Retinal pigment epithelial cell (primary cell): ENCODE measurements at places on chromosomes 5 and 9.

DNA sequence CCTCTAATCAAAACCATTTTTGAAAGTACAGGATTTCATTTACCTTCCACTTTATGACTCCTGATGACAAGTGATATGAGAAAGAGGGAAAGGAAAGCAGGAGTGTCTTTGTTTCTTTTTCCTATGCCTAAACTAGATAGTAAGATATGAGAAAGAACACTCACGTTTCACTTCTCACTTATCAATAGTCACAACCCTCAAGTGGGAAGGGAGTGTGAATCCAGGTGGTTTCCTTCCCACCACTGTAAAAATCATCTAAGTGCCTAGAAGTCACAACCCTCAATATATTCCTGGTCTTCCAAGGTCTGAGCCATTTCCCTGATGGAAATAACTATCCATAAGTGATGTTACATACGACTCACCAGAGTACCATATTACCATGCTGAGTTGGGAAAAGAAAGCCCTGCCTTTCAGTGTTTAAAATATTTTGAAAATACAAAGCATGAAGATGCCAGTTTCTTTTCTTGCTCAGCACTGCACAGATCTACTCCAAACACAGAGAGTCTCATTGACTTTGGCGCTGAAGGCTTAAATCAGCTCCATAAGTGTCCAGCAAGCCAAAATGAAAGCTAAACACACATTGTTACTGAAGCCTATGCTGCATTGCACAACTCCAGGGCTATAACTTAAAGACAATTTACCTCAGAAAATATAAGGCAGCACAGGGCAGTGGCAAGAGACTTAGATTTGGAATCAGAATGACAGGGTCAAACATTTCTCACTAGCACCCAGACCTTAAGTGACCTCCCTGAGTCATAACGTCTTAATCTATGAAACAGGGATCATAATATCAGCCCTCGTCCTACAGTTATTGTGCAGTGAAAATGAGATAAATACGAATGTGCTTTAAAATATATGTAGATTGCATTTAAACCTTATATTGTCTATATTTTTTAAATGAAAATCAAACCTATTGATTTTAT, 301.2 kb downstream of the KIAA0825 start:
- no peak for DNase-seq

DNA sequence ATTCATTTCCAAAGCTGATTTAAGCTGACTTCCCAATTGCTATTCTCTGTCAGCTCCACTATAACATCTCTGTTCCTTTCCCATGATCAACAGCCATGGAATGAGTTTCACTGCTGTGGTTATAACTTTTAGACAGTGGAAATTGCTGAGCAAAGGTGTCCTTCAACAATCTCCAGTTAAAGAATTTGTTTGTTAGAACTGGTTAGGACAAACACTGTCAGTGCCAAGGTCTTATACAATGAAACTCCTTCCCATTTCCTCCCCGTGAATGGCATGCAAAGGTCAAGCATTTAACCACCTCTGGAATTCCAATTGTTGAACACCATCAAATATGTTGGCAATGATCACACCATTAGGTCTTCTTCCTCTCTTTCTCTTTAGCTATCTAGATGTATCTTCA, 45.7 kb upstream of the GHR start:
- no peak for DNase-seq

DNA sequence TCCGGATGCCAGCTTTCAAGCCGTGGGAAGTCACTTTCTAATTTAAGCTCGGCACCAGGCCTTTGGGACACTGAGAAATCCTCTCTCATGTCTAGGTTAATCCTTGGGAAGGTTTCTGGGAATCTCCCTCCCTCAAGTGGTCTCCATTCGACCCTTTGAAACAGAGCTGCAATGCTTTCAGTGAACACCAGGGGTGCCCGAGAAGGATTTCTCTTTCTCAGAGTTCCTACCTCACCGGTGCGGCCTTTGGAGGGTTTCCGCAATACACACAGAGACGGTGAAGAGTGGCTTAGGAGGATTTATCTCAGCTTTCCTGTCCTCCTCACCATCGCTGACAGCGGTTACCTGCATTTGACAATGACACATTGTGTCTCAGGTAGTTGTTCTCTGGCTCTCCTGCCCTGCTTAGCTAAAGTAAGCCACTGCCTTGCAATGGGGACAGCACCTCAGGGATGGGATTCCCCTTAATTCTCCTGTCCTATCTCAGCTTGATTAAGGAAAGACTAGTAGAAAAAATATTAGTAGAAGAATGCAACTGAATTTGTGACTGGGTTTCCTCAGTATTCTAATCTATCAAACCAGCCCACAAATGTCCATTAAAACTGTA, 180.6 kb downstream of the GABRG2 start:
- DNase-seq = no peak

DNA sequence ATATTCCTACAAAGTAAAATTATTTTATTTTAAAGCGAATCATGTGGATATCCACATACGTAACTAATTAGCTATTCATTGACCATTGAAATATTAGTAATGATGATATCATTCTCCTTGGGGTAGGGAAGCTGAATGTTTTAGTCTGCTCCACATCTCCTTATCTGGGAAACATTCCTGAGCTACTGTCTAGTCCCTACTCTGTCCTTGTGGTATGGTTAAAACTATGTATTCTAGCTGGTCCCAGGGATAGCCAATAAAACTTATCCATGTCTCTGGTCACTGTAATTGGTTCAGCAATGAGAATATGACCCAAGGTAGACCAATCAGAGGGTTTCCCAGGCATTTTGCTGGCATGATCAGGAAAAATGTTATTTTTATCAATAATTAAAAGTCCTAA, 76.0 kb upstream of the DAP start:
- no peak for DNase-seq

DNA sequence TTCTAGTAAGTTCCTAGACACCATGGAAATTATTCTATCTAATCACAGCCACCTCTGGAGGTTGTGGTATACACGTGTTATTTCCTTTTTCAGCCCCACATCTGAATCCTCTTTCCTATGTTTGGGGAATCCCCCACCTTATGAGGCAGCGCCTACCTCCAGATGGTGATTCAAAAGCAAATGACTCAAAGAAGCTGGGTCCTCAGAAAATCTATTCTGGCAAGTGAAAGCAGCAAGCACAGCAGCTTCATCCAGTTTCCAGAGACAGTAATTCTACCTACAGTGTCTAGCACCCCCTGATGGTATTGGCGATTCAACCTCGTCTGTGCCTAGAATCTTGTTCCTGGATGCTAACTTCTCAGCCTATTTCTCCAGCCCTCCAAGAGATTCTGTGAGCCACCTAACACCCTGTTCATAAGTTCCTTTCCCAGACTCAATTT, 43.0 kb downstream of the STRBP start:
- DNase-seq = no peak

DNA sequence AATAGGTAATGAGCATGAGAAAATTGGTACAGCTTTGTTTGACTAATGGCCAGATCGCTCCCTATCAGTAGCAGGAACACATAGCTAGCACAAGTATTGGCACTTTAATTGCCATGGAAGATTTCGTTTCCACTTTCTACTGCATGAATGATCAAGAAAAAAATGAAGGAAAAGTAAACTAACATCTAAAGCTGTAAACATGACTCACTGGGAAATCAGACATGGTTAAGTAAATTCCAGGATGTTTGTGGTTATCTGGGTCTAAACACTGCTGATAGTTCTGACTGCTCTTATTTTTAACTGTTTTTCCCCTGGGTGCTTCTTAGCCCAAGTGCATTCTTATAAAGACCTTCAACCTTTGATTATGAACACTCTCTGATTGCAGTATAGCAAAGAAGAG, 388.9 kb downstream of the NR2F1-AS1 start:
- peak; percentile 96 for DNase-seq

GRCh38 chr5:15757619-15758018, 257.6 kb downstream of the FBXL7 start:
- DNase-seq = no peak

DNA sequence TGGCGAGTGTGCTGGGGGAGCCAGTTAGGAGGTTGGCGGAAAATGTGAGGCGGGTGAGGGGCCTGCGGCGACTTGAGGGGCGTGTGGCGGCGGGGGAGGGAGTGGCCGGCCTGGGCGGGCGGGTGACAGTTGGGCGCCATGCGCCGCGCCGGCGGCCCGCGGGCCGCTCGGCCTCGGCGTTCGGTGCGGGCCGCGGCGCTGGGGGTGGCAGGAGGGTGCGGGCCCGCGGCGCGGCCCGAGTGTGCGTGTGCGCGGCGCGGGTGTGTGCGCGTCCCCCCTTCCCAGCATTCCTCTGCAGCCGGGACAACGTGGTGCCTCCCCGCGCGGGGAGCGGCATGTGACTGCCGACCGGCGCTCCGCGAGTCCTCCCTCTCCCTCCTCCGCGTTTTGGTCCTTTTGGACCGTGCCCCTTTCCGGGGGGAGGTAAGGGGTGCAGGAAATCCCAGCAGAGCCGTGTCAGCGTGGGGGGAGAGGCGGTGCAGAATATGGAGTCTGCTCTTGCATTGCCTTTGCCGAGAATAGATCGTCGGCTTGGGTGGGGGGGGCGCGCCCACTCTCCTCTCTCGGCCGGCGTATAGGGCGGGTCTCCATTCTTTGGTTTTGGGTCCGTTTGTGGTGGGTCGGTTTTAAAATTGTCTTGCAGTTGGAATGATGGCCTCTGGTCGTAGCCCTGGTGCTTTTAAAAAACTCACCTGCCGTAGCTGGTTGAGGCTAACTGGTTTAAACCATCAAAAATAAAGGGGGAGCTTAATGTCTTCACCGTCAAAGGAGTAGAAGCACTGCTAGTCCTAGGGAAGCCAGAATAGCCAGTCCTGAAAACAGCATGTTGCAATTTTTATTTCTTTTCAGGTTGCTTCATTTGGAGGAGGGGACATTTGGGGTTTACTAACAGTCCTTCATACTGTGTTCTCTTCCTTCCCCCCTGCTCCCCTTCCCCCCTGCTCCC, 2.0 kb downstream of the LARP1 start:
- DNase-seq = no peak

GRCh38 chr5:60260658-60261057, 367.1 kb upstream of the PDE4D start:
- DNase-seq = no peak

- no peak for DNase-seq
Measured at GRCh38 chr5:40491644-40492043, 188.1 kb upstream of the PTGER4 start.

- no peak for DNase-seq
Measured at GRCh38 chr9:121296213-121297127, 28.5 kb downstream of the GSN start.

DNA sequence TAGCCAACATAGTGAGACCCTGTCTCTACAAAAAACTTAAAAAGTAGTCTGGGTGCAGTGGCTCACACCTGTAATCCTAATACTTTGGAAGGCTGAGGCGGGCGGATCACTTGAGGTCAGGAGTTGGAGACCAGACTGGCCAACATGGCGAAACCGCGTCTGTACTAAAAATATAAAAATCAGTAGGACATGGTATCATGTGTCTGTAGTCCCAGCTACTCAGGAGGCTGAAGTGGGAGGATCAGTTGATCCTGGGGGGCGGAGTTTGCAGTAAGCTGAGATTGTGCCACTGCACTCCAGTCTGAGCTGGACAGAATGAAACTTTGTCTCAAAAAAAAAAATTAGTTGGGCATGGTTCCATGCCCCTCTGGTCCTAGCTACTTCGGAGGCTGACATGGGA, 57.9 kb upstream of the MIER3 start:
- DNase-seq = no peak

GRCh38 chr5:80284720-80285119, 28.9 kb upstream of the SERINC5 start:
- no peak for DNase-seq

GRCh38 chr5:137629646-137630045, 106.2 kb downstream of the KLHL3 start:
- DNase-seq = no peak
